OCI-M1 (cell line): ENCODE measurements at places on chromosomes 11 and 22.

GRCh38 chr11:31214372-31214771 lies 155.2 kb downstream of the DCDC1 start:
- DNase-seq = peak; percentile 20

GRCh38 chr22:33440756-33441155 lies 382.6 kb upstream of the SYN3 start:
- no peak for DNase-seq

DNA sequence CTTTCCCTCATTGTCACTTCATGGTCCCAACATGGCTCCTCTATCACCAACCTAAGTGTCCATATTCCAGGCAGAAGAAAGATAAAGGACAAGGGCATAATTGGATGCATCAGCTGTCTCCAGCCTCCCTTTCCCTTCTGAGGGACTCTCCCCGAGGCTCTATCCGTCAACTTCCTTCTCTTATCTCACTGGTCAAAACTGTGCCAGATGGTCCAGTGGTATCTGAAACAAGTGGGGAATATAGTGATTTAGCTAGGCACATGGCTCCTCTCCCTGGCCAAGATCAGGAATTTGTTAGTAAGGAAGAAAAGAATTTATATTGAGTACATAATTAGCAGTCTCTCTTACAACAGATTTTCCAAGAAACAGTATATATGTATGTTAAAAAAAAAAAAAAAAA lies 12.6 kb upstream of the SPON1 start:
- DNase-seq = peak; percentile 75

DNA sequence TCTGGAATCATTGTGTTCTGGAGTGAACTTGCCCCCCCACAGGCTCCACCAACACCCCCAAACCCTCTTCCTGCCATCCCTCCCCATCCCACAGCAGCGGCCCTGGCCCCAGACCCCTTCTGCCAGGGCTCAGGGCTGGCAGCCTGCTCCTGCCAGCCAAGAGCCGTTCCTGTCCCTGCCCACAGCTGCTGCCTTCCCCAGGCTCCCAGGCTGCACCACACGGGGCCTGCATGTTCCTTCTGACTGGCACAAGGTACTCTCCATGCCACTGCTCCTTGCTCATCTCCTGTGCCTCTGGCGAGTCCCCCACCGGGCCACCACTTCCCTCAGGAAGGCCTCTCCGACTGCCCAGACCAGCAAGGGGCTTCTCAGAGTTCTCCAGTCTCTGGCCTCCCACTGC lies 4.9 kb downstream of the GP1BB start:
- DNase-seq = no peak

GRCh38 chr11:117752071-117752470 lies 44.9 kb downstream of the DSCAML1 start:
- DNase-seq = no peak

DNA sequence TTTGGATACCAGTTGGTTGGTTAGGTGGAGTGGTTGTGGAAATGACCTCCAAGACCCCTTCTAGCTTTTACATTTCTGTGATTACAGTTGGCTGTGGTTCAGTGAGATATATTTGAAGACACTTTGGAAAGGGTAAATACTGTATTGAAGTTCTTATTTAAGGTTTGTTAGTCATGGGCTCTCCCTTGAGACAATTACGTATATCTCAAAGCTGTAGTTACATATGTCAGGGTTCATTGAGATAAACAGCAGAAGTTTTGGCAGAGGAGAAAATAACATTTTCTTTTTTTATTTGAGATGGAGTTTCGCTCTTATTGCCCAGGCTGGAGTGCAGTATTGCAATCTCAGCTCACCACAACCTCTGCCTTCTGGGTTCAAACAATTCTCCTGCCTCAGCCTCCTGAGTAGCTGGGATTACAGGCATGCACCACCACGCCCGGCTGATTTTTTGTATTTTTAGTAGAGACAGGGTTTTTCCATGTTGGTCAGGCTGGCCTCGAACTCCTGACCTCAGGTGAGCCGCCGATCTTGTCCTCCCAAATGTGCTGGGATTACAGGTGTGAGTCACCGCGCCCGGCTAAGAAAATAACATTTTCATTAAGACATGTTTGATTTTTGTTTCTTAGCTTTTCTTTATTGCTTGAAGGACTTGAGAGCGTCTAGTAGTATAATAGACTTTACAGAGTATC lies 1.9 kb downstream of the RNF121 start:
- DNase-seq = no peak

- DNase-seq = no peak
Measured at GRCh38 chr11:121466063-121466794, 13.5 kb upstream of the SORL1-AS1 start.

GRCh38 chr22:45905326-45905923 lies 71.5 kb downstream of the WNT7B start:
- DNase-seq = no peak

GRCh38 chr11:123410218-123410549 lies 19.9 kb upstream of the GRAMD1B start:
- no peak for DNase-seq

- no peak for DNase-seq
Measured at GRCh38 chr11:102676084-102676483, 29.5 kb downstream of the MMP27 start.

DNA sequence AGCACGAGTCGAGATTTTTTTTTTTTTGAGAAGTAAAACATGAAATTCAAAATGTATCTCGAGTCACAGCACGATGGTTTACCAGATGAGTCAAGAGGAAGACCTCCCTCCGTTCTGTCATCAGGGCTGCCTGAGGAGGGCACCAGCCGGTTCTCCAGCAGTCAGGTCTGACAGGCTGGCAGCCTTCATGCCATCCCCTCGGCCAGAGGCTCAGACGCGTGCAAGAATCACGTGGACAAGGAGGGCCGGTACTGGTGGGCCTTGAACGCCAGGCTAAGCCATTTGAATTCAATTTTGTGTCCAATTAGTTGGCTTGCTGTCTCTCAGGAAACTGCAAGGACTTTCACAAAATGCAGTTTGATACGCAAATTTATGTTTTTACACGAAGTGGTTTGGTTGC lies 1412.2 kb downstream of the BRD1 start:
- no peak for DNase-seq

DNA sequence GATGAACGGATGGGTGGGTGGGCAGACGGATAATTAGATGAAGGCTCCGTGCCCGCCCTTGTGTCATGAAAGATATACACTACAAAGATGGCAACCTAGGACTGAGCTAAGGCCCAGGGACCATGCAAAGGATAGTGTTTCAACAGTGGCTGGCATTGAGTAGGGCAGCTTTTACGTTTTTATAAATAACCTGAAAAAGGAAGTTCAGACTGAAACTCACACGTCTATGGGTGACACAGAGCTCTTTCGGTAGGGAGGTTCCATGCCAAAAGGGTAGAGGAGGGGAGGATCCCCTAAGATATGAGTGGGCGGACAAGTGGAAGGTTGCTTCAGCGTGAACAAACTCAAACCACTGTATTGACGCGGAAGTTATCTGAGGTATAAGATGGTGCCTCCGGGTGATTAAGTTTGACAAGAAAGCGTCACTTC lies 90.5 kb downstream of the UBASH3B start:
- no peak for DNase-seq

GRCh38 chr22:49365191-49365837 lies 462.4 kb downstream of the BRD1 start:
- DNase-seq = no peak

- DNase-seq = peak; percentile 44
Measured at GRCh38 chr11:67571443-67571842, 12.2 kb upstream of the GSTP1 start.

DNA sequence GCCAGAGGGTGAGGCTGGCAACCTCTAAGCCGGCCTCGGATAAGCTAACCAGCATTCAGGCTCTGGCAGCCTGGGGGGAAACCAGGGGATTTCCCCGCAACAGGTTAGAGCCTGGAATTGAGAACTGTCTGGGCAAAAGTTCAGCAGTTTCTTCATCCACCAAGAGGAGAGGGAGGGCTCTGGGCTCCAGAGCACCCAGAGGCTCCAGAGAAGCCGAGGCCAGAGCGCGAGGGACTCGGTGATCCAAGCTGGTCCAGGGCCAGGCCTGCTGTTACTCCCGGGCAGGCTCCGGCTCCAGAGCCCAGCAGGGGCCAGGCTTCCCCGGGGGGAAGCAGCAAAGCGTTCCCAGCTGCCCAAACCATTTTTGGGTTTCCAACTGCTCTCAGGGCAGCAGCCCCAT lies 13.3 kb upstream of the SH3BP1 start:
- no peak for DNase-seq

DNA sequence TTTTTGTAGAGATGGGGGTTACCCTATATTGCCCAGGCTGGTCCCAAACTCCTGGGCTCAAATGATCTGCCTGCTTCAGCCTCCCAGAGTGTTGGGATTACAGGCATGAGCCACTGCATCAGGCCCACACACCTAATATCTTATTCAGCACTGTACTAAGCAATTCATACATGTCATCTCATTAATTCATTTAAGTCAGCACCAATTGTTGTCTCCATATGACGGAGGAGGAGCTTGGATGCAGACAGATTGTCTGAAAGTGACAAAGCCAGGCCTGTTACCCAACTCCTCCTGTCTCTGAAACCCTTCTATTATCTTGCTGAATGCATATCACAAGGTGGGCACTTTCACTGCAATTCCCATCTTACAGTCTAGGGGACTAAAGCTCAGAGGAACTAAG lies 57.5 kb upstream of the ALX4 start:
- no peak for DNase-seq

DNA sequence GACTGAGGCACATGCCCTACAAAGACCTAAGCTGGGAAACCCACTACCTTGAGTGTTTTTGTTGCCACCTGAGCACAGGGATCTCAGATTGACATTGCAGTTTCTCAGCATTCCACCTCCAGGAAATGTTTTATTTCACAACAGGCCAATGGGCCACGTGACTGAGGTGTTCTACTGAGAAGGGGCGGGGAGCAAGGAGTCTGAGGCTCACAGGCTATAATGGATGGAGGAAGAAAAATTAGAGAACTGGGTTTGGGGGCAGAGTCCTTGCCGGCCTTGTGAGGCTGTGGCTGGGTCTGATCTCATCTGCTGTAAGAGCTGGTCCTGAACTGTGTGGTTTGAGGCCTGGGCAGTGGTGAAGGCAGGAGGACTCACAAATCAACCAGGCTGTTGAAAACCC lies 40.7 kb downstream of the ZNF202 start:
- peak; percentile 42 for DNase-seq

GRCh38 chr11:116505298-116506262 lies 267.2 kb downstream of the BUD13 start:
- DNase-seq = no peak

GRCh38 chr22:20558534-20558933 lies 51.1 kb downstream of the MED15 start:
- DNase-seq = no peak

DNA sequence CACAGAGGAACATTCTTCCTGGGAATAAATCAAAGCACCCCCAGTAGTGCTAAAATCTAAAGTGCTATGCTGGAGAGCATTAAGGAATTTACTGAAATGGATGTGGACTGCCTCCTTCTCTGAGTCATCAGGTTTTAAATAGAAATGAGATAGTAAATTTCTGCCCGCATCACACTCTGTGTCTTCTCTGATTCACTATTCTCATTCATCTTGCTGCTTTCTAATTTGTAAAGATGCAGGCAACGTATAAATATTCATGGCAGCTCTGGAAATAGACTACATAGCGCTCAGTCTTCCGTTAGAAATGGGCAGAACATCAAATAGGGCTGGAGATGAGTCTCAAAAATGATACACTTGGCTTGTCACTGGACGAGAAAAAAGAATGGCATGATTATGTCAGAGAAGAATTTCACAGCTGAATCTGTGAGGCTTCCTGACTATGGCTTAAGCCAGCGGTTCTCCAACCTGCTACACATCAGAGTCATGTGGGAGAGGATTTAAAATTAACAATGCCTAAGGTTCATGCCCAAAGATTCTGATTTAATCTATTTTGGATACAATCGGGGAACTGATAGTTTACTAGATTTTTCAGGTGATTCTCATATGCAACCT lies 178.2 kb downstream of the LRRC4C start:
- DNase-seq = no peak

DNA sequence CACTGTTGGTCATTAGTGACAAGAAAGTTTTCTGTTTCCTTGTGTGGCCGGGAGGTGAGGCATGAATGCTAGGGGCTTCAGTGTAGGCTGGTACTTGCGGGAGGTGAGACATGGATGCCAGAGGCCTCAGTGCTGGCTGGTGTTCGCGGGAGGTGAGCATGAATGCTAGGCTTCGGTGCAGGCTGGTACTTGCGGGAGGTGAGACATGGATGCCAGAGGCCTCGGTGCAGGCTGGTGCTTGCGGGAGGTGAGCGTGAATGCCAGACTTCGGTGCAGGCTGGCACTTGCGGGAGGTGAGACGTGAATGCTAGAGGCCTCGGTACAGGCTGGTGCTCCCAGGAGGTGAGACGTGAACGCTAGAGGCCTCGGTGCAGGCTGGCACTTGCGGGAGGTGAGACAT lies 48.4 kb downstream of the ANO1 start:
- DNase-seq = no peak

- DNase-seq = no peak
Measured at GRCh38 chr22:41146573-41146972, 54.2 kb downstream of the EP300 start.

DNA sequence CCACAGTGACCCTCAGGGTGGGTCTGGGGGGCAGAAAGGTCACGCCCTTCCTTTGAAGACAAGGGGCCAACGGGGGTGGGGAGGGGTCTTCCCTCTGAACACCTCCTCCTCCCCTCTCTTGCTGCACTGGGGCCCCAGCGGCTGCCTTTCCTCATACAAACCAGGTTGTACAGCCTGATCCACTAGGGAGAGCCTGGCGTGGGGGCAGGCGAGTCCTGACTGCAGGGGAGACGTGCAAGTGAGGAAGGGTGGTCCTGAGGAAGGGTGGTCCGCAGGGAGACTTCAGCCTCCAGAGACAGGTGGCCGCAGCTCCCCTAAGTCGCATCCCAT lies 43.6 kb upstream of the LINC01488 start:
- no peak for DNase-seq

DNA sequence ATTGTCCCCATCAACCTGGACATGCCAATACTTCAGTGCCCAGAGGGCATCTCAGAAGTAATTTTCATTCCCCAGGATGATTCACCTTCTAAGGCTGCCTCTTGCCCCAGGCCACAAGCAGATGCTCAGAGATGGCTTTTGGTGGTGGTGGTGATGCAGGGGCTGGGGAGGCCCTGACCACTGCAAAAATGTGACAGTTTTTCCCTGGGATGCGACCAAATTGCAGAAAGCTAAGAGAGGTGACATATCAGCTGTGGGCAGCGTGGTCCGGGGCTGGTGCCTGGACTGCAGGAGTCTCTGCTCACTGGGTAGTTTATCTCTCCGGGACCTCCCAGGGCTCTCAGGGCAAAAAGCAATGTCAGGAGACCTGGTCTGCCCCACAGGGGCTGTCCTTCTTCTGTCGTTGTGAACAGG lies 39.7 kb upstream of the ACCSL start:
- DNase-seq = no peak

GRCh38 chr22:41380993-41381328 lies 781 bp upstream of the TEF start:
- DNase-seq = no peak

DNA sequence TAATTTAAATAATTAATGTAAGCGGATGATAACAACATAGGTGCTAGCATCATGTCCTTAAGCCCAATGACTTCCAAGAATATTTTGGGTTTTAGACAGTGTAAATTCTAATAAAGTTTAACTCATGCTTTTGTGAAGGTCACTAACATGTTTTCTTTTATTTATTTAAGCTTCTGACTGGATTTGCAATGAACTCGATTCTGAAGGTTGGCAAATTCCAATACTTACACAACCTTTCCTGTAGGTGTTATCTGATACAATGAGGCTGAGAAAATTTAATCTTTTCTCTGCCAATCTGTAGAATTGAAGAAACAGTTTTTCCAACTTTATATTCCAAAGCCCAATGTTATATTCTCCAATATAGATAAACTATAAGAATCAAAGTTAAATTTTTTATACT lies 311.3 kb downstream of the LUZP2 start:
- no peak for DNase-seq

- DNase-seq = peak; percentile 99
Measured at GRCh38 chr22:20079745-20080444, at the start of gene DGCR8. DGCR8 (plus strand) TSS chr22:20080241; CDS start chr22:20085964, 5,723 bp downstream.

GRCh38 chr11:128246810-128247594 lies 340.4 kb downstream of the ETS1 start:
- no peak for DNase-seq
